ENCODE measurements at places on chromosomes 12 and 14.

- DNase-seq = no peak
Measured at GRCh38 chr12:106585521-106586277, 2.9 kb downstream of the RFX4 start.

- no peak for DNase-seq
Measured at GRCh38 chr12:110028323-110028722, 20.0 kb downstream of the C12orf76 start.

DNA sequence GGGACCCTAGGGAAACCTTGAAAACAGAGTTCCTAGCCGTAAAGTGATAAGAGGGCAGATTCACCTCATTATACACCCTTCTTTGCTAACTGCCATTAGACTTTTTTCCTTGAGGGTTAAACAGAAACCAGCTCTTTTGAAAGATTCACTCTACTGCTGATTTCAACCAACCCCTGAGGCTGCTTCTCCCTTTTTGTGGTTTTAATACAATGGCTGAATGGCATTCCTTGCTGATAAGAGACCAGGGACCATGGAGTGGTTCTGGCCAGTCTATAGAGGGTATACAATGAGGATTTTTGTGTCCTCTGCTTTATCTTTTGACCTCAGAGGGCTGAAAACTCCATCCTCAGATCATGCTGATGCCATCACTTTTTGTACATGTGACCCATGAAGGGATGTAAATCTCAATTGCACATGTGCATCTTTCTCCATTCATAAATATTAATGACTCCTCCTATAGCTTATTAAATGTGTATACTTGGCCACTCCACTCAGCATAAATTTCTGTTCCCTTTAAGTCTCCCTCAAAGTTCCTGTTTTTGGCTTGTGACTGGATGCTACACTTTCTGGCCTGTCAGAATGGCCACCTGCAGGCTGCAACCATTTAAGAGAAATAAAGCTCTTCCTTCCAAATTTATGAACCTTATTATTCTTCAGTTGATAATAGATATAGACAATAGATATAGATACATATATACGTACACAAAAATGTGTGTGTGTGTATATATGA is 233.8 kb upstream of the SEL1L start:
- no peak for DNase-seq

- no peak for DNase-seq
Measured at GRCh38 chr12:117439531-117440001, 78.1 kb upstream of the NOS1 start.

DNA sequence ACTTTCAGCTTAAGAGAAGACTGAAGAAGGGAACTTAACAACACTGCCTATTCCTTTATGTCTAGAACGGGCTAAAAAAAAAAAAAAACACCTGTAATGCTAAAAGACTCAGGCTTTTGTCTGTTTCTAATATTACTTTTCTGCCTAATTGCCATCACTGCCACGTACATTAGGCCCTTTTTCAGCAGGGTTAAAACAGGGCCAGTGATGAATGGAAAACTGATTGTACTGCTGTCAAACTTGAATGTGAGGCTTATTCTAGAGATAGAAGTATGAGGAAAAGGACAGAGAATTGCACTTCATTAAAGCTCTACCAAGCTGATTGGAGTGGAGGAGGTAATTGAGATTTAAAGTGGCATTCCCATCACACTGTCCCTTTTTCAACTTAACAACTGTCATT is 535.8 kb downstream of the PRKD1 start:
- DNase-seq = no peak

DNA sequence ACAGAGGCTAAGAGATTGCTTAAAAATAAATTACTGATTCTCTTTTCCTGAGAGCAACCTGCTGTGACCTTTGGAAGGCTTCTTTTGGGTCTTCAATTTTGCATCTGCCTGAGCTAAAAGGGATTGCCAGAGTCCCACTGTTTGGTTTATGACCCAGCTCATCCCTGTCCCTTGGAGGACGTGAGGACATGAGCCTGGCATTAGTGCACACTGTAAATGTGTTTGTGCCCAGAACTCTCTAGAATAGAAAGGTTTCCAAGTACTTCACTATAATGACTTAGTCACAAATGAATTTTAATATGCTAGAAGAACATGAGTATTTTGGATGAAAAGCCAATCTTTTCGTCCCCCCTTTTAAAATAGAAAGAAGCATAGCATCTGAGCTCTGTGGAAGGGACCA is 47.1 kb upstream of the CDKN3 start:
- DNase-seq = no peak

GRCh38 chr14:68112442-68112841 is 292.9 kb downstream of the RAD51B start:
- no peak for DNase-seq

DNA sequence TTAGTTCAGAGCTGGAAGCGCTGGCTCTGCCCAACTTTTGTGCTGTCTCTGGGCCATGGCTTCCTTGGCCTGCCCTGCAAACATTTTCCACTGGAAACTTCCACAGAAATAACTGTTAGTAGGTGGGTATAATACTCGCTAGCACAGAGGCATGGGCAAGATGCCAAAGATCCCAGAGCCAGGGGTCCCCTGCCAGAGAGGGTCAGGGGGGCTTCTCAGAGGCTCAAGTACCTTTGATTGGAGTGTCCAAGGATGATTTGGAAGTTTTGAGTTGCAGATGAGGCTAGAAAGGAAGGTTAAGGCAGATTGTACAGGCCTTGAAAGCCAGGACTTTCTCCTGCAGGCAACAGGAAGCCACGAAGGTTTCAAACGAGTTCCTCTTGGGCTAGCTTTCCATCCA is 187.6 kb downstream of the DICER1 start:
- DNase-seq = no peak

- no peak for DNase-seq
Measured at GRCh38 chr14:91896419-91896818, 29.1 kb upstream of the TC2N start.

DNA sequence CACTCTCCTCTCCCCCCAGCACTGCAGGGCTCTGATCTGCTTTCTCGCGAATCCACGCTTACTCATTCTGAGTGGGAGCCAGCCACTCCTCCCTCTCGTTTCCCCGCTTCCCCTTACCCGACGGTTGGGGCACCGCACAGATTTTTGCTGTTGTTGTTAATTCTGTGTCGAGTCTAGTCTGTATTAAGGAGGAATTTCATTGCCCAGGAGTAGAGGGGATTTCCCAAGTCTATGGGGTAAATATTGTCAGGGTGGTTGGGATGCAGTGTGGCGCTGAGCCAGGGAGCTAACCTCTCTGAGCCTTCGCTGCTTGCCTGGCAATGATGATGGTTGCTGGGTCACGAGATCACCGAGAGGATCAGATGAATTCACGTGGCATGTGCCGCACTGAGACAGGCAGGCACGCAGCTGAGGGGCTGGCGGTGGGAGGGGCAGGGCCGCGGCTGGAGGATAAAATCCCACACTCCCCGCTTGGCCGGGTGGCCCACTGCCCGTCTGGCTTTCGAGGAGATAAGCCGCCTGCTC is 18.5 kb downstream of the NCOR2 start:
- DNase-seq = no peak
